Activated naive CD4-positive, alpha-beta T cell treated with anti-CD3 and anti-CD28 coated beads for 36 hours (primary cell): ENCODE measurements at places on chromosomes 13 and 19.

DNA sequence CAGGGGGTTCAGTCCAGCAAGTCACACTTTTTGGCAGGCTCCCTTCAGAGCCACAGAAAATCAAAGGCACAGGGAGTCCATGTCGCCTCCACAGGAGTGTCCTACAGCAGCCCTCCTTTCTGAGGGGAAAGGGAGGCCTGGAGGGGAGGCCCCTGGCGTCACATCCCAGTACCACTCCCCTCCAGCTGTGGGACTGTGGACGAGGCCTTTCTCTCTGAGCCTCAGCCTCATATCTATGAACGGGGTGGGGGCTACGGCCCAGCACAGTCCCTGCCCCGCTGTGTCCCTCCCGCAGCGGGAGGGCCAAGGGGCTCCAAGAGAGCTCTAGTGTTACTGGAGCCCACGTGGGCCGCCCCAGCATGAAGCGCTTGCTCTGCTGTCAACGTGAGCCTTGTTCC, 23.8 kb downstream of the PEPD start:
- DNase-seq, result no peak

DNA sequence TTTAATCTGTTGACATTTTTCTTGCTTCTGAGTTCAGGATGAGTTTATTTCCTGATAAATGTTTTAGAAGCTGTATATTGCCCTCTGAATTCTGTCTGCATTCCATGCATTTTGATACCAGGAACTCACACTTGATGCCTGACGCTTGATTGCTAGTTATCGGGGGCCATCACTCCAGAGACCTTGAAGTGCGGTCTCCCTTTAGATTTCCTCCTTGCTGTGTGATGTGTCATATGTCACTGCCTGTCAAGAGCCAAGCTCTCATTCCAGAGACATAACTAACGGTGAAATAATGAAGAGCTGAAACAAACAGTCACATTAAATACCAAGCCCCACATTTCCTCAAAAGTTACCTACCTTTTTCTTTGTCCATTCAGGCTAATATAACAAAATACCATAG, 155.5 kb downstream of the TNFSF13B start:
- DNase-seq, result no peak

GRCh38 chr19:57262044-57262443, 18.2 kb upstream of the ZNF460 start:
- DNase-seq, result no peak

GRCh38 chr13:38759390-38759789, 72.5 kb downstream of the FREM2 start:
- no peak for DNase-seq

- DNase-seq, result no peak
Measured at GRCh38 chr13:100890645-100891044, 216.1 kb upstream of the TMTC4 start.
